ENCODE measurements at places on chromosomes 1 and 21.

DNA sequence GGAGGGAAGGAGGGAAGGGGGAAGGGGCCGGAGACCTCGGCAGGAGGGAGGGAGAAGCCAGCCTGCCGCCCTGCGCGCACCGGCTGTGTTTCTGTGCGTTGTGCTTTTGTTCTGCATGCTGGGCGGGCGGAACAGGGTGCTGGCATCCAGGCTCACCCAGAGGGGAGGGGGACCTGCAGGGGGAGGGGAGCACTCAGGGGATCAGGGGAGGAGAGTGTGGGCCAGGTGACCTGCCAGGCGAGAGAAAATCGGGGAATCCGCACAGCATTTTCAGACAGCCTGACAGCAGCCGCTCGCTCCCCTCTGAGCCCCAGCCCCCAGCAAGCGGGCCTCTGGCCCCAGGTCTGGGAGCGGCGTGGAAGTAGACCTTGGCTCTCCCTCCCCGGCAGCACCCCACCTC is 54.7 kb downstream of the RIPK4 start:
- no peak for DNase-seq

DNA sequence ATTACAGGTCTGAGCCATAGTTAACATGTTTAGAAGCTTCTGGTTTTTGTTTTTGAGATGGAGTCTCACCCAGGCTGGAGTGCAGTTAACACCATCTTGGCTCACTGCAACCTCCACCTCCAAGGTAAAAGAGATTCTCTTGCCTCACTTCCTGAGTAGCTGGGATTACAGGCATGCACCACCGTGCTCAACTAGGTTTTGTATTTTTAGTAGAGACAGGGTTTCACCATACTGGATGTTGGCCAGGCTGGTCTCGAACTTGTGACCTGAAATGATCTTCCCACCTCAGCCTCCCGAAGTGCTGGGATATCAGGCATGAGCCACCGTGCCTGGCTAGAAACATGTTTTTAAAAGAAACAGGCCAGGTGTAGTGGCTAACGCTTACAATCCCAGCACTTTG is 10.5 kb downstream of the NDUFS5 start:
- DNase-seq, result no peak

GRCh38 chr1:111745675-111746613 is 6.7 kb upstream of the INKA2 start:
- DNase-seq, result no peak

GRCh38 chr1:54153535-54154439 is 987 bp upstream of the CDCP2 start:
- DNase-seq, result no peak

DNA sequence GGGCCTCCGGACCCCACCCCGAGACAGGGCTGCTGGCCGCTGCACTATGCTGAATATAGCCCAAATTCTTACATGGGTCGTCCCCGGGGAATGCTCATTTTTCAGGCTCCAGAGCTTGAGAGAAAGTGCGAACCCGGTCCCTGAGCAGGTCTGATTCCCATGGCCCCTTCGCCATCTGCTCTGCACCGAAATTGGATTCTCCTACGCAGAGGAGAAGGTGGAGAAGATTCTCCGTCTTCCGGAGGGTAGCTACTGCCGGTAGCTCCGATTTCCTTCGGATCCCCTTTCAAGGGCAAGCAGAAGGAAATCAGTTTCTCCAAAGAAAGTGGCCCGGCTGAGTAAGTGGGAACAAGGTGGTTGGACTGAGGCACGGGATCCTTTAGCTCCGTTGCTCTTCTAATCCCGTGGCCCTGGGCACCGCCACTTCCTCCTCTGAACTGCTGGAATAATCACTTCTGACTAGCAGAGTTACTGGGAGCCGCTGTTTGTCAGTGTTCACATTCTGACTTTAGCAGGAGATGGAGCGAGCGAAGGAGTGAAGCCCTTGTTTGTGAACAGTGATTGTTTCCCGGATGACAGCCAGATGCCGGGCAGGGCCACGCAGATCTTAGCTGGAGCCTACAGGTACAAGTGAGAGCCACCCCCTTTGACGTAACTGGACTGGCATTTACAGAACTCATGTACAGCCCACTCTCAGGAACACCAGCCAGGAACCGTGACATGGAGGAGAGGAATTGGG is 1.1 kb upstream of the ZNF496 start:
- DNase-seq, result no peak

- no peak for DNase-seq
Observed at GRCh38 chr1:9651565-9652378, at the start of gene PIK3CD. TSS of gene PIK3CD (plus strand) at chr1:9651731. CDS start at chr1:9710456, 58,725 bp downstream.

DNA sequence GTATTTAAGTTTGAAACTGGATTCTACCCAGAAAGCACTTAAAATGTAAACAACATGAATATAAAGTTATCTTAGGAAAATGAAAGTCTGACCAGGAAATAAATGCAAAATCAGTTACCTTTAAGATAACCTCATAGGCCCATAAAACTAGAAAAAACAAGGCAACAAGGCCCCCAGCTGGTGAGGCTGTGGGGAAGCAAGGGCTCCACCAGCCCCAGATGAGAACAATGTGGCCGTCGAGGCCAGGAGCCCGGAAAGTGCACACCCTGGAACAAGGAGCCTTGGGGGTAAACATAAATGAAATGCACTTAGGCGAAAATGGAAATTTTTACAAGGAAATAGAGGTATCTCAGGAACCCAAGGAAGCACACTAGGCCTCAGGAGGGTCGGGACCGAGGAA is 37.9 kb upstream of the BMP8B start:
- DNase-seq, result no peak

DNA sequence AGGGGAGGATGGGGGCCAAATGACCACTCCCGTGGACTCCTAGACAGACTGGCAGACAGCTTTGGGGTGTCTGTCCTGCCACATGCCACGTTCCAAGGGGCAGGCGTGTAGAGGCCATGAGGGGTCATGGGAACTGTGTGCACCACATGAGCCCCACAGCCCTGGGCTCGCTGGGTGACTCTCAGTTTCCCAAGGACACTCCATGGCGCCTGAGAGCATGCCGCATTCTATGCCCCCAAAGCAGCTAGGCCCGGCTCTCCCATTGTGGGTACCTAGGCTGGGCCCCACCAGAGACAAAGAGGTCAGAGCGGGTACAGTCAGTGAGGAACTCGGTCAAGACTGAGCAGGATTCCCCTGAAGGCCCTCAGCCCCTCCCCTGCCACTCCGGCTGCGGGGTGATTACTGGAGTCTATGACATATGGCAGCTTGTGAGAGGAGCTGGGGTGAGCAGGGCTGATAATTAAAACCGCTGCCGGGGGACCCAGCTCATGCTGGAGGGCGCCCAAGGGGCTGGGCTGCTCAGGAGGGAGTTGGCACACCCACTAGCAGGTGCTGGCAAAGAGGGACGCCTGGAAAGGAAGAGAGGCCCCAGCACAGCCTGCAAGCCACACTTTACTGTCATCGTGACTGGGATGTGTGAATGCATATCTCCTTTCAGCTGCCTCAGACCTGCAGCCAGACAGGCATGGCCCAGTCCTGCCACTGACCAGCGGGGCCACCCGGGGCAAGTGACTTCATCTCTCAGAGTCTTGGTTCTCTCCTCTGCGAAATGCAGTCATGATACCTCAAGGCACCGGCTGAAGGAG is 8.4 kb downstream of the LRP8 start:
- DNase-seq, result no peak

DNA sequence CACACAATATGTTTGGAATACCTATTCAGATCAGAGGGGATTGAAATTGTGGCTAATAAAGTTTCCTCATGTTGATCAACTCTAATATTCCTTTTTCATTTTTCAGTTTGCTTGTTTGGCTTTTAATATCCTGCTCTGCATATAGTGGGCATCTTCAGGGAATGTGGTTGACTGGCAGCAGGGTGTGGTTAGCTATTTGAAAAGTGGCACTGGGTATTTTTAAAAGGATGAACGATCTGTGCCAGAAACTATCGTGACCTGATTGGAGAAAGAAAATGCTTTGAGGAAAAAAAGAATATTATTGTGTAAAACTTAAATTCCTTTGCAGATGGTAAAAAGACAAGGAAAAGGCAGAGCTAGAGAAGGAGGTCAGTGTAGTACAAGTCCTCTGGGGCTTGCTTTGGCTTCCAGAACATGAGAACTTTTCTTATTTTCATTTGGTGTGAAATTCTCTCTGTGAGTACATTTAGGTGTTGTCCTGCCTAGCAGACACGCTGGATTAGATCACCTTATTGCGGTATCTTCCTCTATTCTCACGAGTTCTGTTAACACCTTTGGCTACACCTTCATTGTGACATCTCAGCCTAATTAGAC is 329.7 kb upstream of the SNX7 start:
- DNase-seq, result no peak

DNA sequence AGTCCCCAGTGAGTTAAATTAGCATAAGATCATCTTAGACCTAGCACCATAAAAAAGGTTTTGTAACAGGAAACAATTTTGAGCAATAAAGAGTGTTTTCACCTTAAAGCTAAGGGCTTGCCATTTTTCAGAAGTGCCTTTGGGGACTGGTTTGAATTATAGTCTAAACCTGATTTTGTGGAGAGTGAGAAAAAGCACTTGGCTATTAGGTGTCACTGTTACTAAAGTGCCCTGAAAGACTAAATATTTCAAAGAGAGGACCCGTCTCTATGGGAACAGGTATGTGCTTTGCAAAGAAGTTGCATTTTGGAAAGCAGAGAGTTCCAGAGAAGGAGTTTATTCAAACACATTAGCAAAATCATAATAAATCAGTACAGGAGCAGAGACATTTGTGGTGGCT is 9.1 kb downstream of the NTNG1 start:
- no peak for DNase-seq

DNA sequence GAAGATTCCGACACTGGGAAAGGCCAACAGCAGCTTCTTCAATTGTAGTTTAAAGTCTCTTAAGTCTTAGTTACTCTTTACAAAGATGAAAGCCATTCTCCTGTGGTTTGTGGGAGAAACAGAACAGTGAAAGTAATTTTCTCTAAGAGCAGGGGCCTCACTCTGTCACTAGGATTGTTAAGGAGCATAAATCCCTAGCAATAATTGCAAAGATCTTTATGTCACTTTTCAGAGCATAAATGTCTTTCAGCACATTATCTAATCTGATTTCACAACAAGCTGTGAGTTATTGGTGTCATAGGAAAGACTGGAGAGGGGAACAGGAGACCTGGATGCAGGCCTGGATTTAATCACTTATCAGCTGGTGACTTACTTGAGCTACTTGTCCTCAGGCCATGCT is 32.4 kb upstream of the DUSP23 start:
- no peak for DNase-seq

DNA sequence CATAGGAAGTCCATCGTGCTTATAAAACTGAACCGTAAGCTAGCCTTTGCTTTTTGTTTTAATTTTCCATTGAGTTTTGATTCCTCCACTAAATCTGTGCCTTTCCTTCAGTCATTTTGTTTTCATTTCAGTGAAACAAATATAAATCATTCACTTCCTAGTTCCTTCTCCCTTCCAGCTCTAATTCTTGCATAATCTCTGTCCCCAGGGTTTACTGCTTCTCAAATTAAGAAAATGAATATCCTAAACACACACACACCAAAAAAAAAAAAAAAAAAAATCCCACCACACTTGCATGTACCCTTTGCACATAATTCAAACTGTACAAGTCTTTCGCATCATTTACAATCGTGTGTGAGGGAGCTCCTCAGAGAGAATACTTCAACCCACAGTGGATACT is 6.8 kb downstream of the KCNH1 start:
- no peak for DNase-seq

DNA sequence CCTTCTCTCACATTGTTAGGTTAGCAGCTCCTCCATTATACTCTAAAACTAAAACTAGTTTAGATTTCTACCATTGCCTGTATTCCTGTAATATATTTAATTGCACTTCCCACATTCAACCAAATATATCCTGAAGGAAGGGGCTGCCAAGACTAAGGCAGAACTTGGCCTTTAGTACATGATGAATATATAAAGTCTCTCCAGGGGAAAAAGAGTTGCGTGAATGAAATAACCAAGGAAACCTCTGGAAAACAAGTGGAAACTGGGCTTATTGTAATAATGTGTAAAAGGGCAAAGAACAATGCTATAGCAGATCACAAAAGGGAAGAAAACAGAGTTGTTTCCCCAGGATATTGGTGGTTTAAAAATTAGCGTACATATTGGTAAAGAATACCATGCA is 1012.5 kb upstream of the PRMT6 start:
- DNase-seq, result no peak

DNA sequence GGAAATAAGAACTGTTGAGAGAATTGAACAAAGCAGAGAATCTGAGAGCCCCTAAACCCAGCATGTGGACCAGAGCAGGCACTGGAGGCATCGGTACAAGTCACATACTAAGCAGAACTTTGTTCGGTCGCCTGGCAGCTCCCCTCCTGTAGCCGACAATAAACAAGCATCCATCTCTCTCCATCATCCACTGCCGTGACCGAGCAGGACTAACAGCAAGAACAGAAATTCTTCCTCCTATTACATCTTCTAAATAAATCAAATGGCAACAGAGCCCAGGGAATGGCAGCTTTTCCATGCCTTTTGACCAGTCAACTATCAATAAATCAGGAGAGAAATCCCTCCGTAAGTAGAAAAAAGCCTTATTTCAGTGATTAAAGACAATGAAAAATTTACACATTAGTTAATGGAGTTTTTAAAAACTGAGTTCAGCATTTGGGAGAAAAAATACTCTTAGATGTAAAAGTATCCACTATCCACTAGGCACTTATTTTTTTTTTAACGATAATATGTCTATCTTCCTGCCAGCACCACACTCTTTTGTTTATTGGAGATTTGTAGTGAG is 36.5 kb downstream of the PTPN14 start:
- DNase-seq, result no peak

DNA sequence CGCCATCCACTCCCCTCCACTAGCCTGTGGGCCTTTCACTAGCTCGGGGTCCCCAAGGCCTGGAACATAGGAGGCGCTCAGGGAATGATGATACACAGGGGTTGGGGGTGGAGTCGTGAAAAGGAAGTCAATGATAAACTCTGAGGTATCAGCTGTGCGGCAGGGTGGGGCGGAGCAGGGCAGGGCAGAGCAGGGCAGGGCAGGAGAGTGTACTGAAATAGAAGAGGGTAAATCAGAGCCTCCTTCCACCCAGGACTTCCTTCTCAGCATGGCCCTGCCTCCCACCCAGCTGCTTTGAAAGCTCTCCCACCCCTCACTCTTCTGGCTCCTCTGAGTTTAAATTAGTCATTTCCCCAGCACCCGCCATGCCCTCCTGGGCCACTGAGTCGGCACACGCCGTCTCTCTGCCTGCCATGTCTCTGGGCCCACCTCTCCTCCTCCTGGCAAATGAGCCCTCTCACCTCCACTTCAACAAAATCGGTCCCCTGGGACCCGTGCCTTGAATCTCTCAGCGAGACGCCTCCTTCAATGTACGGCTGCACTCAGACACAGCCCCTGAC is 16.9 kb downstream of the CAPZB start:
- DNase-seq, result no peak

DNA sequence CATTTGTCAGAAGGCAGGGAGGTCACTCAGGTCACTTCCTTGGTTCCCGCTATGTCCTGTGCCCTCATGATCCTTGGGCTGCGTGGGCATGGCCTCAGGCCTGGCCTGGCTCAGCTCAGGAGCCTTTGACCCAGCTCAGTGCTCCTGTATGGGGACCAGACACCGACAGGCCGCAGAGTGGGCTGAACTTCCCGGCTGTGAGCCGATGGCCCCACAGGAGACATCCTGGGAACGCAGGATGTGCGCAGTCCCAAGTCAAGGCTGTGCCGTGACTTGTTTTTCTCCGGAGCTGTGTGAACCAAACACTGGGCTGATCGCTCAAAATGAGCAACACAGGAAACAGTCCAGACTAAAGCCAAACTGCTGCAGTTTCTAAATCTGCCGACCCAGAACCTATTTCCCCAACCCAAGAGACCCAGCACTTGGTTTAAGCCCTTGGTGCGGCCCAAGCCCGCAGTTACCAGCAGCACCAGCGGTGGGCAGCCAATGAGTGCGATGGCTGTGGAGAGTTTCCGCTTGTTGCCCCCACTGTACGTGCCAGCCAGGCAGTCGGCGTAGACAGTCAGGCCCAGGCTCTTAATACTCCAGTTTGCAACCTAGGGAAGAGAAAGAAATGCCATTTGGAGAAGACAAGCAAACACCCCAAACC is 92.3 kb upstream of the GCLM start:
- no peak for DNase-seq
